ENCODE measurements at places on chromosomes 13 and 19. TPM values are rescaled to one million over a fixed set of nuclear protein-coding genes. Genes with fewer than 3 reads are reported as not detected.
A peak's percentile ranks its signal among the peaks of the same experiment; 100 is the strongest.

- no peak for DNase-seq
- H3K27me3 ChIP-seq: peaks cover 6% of the 10 kb centered on the region
- H3K4me1 ChIP-seq: no peaks in the 10 kb centered on the region
- H3K27ac ChIP-seq: no peak overlapping the region
- H3K4me3 ChIP-seq: no peak overlapping the region
Observed at GRCh38 chr19:29537601-29538000, 11.8 kb downstream of the VSTM2B start.

DNA sequence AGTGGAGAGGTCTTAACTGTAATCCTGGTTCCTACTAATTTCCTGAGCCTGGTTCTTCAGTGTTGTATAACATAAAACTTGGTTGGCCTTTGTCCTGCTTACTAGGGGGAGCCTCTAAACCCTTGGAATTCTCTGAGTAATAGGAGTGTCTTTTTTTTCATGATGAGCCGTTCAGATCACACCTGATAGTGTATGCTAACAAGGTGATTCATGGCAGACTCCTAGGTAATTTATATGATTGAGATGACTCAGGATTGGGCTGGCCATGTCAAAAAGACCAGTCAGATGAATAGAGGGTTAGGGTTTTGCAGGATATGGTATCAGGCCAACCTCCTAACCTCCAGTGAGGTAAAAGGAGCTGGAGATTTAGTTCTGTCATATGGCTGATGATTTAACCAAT, 135.8 kb upstream of the KLF12 start:
- no peak overlapping the region for H3K27ac ChIP-seq
- H3K36me3 ChIP-seq: no peaks in the 10 kb centered on the region
- no peak overlapping the region for H3K4me3 ChIP-seq
- no peaks in the 10 kb centered on the region for H3K27me3 ChIP-seq
- H3K4me1 ChIP-seq: peaks cover 8% of the 10 kb centered on the region
- DNase-seq: no peak

GRCh38 chr13:93098972-93099371, 127.6 kb upstream of the GPC6 start:
- no peak overlapping the region for H3K27ac ChIP-seq
- H3K4me1 ChIP-seq: no peaks in the 10 kb centered on the region
- DNase-seq: no peak
- H3K36me3 ChIP-seq: no peaks in the 10 kb centered on the region
- H3K4me3 ChIP-seq: no peak overlapping the region
- no peaks in the 10 kb centered on the region for H3K27me3 ChIP-seq

DNA sequence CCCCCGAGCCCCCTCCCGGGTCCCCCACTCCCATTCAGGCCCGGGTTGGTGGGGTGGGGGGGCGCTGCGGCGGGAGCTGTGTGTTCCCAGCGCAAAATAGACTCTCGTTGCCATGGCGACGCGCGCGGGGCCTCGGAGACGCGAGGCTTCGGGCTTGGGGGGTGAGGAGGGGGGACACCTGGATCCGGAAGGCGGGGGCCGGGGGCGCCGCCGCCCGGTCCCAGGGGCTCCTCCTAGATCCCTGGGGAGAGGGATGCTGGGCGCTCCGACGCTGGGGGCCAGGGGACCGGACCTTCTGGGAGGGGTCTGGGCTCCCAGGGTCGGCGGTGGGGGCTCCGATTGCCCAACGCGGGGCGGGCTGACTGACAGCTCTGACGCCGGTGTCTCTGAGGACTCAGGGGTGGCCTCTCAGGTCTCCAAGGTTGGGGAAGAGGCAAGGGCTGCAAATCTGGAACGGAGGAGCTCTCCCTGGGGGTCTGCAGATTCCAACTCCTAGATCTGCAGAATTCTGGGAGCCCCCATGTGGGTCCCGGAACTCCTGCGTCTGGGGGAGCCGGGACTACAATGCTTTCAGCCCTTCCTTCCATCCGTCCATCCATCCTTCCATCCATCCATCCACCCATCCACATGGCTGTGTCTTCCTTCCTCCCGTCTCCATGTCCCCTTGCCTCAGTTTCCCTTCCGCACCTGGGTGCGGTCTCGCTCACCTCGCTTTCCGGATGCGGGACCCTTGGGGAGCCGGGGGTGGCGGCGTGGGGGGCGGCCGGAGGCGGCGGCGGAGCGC, 9.1 kb upstream of the SHISA7 start:
- H3K27ac ChIP-seq: no peak overlapping the region
- H3K36me3 ChIP-seq: no peaks in the 10 kb centered on the region
- peaks cover 24% of the 10 kb centered on the region for H3K27me3 ChIP-seq
- H3K4me3 ChIP-seq: peak overlapping the region; percentile 46

DNA sequence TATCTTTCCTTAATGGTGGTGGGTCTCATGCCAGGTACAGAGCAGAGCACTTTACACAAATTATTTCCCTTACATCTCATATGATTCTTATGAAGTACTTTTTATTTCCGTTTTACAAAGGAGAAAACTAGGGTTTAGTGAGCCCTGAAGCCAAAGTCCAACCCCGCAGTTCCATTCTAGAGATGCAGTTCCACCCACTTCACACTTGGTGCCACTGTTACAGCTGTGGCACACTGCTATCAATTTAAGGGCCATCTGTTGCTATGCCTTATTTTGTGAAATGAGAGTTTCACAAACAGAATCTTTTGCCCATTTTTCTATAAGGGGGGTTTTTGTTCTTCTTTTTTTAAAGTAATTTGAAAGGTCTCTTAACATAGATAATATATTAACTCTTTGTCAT, 12.9 kb downstream of the MIPEP start:
- DNase-seq: peak; percentile 27
- no peak overlapping the region for H3K27ac ChIP-seq
- no peaks in the 10 kb centered on the region for H3K27me3 ChIP-seq
- no peaks in the 10 kb centered on the region for H3K36me3 ChIP-seq

DNA sequence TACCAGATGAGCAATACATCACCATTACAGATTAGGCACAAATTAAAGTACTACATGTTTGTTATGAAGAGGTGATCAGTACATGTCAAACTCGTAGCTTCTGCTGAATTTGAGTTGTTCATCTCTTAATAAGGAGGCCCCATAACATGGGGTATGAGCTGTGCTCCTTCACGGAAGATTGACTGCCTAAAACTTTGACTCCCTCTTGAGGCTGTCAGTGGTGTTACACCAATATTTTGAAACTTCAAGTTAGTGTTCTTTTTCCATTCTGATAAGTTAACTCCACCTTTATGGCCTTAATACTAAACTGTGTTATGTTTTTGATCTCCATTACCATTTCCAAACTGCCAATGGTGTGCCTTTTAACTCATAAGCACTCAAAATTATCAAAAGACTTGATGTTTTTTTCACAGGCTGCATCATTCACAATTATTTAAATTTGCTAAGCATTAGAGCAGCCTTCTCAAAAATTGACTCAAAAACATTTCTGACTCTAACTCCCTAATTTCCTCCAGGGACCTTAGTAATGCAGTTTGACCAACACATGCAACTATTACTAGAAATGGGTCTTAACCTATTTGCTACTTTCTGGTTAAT, 1591.5 kb downstream of the PCDH9 start:
- DNase-seq: peak; percentile 68
- no peak overlapping the region for H3K4me3 ChIP-seq
- no peaks in the 10 kb centered on the region for H3K27me3 ChIP-seq
- H3K36me3 ChIP-seq: no peaks in the 10 kb centered on the region
- H3K4me1 ChIP-seq: no peaks in the 10 kb centered on the region

DNA sequence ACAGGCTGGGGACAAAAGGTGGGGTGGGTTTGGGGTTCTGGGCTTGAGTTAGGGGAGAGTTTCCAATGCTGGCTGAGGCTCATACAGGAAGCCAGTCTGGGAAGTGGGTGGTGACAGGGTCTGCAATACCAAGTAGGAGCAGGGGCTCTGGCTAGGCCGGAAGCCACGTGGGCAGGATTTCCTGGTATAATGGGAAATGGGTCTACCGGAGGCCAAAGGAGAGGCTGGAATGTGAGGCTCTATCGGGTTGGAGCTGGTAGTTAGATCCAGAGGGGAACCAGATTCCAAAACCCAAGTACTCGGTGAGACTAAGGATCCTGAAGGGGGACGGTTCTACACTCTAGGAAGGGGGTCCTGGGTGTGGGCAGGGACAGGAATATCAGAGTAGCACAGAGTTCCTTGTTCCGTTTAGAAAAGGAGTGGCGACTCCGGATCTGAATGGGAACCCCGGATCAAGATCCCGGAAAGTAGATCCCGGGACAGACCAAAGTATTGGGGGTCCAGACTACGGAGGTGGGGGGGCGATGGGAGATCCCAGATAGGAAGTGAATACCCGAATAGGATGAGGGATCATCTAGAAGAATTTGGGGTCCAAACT, 802 bp downstream of the CDC37 start:
- peaks cover 15% of the 10 kb centered on the region for H3K4me1 ChIP-seq
- H3K27ac ChIP-seq: peak overlapping the region; percentile 89
- peaks cover 14% of the 10 kb centered on the region for H3K36me3 ChIP-seq
- peak; percentile 82 for DNase-seq
- H3K27me3 ChIP-seq: no peaks in the 10 kb centered on the region

DNA sequence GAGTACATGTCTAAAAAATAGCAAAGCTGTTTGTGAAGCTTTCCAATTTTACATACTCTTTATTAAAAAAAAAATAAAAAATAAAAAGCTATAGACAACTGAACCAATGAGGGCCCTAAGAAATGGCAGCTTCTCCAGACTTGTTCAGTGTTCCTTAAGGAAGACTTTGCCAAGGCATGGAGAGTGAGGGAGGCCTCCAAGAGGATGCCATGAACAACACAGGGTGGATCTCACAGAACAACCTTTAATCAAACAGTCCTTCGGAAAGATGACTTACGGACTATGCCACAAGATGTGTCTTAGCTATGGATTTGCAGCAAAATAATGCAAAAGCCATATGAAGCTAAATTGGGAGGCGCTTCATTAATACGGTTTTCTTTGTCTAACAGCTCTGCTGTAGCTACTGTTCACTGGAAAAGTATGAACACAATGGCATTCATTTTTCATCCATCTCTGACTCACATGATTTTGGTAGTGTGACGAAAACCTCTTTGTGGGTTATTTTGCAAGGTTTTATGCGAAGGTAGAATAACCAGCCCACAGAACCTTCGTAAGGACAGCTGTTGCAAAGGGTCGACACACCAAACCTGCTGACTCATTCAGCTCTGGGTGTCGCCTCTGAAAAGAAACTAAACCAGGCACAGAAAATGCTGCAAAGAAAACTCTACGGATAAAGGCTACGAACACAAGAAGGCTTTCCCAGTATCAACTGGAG, 27.7 kb downstream of the EFNB2 start:
- H3K36me3 ChIP-seq: no peaks in the 10 kb centered on the region
- no peak overlapping the region for H3K27ac ChIP-seq
- no peaks in the 10 kb centered on the region for H3K4me1 ChIP-seq
- no peaks in the 10 kb centered on the region for H3K27me3 ChIP-seq

GRCh38 chr19:7637374-7638256, 705 bp downstream of the STXBP2 start:
- H3K4me3 ChIP-seq: peak overlapping the region; percentile 79
- H3K36me3 ChIP-seq: no peaks in the 10 kb centered on the region
- no peaks in the 10 kb centered on the region for H3K27me3 ChIP-seq
- DNase-seq: no peak
- H3K4me1 ChIP-seq: peaks cover 9% of the 10 kb centered on the region
- peak overlapping the region; percentile 67 for H3K27ac ChIP-seq

DNA sequence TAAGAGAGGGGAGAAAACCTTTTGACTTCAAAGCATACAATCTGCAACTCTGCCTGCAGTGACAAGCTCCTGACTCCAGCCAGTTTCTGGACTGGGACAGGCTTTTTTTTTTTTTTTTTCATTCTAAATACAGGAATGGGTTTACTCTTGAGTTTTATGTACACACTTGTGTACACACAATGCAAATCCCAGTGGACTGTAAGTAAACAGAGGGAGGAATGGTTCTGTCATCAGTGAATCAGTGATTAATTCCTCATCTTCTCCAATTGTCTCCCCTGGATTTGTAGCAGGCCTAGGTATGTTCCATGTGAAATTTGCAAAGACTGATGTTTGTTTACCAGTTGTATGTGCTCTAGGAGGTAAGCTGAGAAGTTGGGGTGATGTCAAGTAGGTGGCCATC, 184.8 kb downstream of the SHISA2 start:
- H3K4me3 ChIP-seq: no peak overlapping the region
- no peaks in the 10 kb centered on the region for H3K36me3 ChIP-seq
- DNase-seq: no peak

DNA sequence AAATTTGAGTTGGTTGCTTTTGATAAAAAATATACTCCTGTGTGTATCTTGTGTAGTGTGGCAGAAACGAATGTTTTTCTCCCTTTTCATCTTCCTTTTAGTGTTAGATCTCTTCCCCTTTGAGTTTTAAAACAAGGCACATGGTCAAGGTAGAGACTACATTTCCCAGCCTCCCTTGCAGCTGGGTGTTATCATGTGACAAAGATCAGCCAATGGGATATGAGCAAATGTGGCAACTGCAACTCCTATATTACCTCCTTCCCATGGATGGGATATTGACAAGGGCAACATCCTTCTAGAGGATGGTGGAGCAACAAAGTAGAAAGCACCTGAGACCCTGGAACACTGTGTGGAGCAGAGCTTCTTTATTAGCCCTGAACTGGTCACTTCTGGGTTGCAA, 42.4 kb downstream of the ADGRE3 start:
- no peaks in the 10 kb centered on the region for H3K36me3 ChIP-seq
- H3K27me3 ChIP-seq: no peaks in the 10 kb centered on the region
- H3K27ac ChIP-seq: no peak overlapping the region
- no peaks in the 10 kb centered on the region for H3K4me1 ChIP-seq
- peak; percentile 65 for DNase-seq

GRCh38 chr13:68257111-68257842, 1027.1 kb upstream of the PCDH9 start:
- H3K4me3 ChIP-seq: no peak overlapping the region
- peak; percentile 61 for DNase-seq
- H3K4me1 ChIP-seq: no peaks in the 10 kb centered on the region

DNA sequence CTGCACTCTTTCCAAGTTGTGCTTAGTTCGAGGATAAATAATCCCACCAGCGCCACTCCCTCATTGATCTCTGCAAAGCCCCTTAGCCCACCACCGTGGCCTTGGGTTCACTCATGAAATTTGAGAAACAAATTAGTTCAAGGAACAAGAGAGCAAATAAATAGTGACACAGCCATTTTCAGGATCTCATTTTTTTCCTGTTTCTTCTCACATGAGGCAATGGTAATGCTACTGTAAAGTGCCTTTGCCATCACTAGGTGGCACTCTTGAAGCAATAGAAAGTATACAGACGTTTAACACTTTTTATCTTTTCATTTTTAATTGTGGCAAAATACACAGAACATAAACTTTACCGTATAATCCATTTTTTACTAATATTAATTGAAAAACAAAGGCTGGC, 76.8 kb upstream of the ZNF835 start:
- DNase-seq: peak; percentile 52
- peaks cover 11% of the 10 kb centered on the region for H3K4me1 ChIP-seq
- no peaks in the 10 kb centered on the region for H3K27me3 ChIP-seq
- no peak overlapping the region for H3K4me3 ChIP-seq
- H3K36me3 ChIP-seq: no peaks in the 10 kb centered on the region

DNA sequence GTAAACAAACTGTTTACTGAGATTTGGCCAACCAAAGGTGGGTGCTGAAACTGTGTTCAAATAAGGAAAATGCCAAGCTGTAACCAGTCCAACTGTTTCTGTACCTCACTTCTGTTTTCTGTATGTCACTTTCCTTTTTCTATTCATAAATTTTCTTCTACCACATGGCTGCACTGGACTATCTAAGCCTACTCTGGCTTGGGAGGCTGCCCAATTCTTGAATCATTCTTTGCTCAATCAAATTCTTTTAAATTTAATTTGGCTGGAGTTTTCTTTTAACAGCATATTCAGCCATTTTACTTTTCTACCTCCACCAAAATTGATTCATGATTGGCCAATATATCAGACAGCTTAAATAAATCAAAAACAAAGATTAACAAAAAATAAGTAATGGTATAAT, 1575.5 kb upstream of the SPRY2 start:
- no peak overlapping the region for H3K27ac ChIP-seq
- H3K4me3 ChIP-seq: no peak overlapping the region
- H3K4me1 ChIP-seq: no peaks in the 10 kb centered on the region
- no peaks in the 10 kb centered on the region for H3K27me3 ChIP-seq

Gene OR7D2
- total RNA-seq: not detected

Gene PRR12
- total RNA-seq: 51.4 TPM

Gene TEX29
- 0.76 TPM for total RNA-seq
